ENCODE measurements at places on chromosomes 2 and 18.

DNA sequence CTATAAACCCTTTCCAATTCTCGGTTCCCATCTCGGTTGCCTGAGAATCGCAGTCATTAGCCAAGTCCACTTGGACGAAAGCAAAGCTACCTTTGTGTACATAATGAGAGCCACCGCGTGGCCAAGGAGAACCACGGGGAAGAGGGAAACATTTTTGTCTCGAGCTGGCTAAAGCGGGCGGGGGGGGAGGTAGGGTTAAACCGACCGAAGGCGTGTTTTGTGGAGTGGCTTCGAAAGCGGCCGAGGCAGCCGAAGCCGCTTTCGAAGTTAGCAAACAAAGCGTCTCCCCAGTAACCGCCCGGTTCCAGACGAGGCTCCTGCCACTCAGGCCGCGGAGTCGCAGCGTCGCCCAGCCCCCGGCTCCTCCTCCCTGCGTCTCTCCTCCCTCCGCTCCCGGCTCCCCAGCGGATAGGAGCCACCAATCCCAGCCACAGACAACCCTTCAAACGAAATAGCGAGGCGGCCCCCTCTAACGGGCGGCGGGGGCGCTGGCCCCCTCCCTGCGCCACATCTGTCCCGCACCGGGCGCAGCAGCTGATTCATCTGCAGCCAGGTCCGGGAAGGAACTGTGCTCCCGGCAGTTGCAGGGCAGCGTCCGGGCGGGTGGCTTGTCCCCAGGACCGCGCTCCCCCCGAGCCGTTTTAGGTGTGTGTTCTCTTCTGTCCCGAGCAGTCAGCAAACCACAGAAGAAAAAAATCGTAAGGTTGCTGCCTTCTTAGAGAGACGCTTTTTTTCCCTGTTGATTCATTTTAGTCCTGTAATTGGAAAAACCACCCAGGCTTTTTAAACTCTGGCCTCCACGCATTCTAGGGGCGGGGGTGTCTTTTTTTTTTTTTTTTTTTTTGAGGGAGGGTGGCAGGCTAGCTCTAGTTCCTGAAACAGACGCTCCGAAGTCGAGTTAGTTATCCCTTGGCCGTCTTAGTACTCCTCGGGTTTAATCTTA lies 1.8 kb upstream of the TGIF1 start:
- peak; percentile 95 for DNase-seq

DNA sequence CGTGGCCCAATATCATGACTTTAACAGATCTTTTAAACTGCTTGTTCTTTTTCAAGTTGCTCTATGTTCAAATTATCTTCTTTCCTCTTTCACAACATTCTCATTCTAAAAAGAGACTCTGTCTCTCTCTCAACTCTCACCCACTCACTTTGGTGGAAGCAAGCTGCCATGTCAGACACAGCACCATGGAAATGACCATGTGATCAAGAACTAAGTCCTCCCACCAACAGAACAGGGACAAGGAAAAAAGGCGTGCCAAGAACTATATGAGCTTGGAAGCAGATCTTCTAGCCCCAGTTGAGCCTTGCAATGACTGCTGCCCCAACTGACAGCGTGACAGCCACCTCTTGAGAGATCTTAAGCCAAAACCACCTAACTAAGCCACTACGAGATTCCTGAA lies 23.9 kb downstream of the BAZ2B start:
- DNase-seq, result no peak

- no peak for DNase-seq
Observed at GRCh38 chr2:74877781-74878433, 44.0 kb downstream of the HK2 start.

GRCh38 chr2:19870792-19871191 lies 31.0 kb downstream of the TTC32 start:
- DNase-seq, result no peak

DNA sequence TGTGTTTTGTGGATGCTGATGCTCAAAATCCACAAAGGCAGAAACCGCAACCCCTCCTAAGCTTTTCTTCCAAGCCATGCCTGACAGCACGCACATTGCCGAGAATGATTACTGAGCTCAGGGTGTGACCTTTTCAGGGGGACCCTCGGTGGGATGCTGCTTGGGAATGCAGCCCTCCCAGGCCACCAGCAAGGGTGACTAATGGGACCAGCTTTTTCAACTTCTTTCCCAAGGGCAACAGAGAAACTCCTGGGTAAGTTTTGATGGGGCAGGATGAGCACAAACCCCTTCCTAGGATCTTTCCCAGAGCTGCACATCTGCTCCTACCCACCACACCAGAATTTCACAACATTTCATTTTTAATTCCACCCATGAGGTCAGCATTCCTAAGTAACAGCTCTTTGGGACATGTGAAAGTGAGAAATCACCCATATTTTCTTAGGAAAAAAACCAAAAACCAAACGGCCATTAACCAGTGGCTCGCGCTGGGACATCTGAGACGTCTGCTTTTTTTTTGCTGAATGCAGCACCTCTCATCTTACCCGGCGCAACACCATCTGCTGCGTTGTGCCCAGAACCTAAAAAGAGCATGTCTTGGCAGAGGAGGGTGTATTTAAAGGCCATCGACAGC lies 119.0 kb downstream of the ARL4C start:
- DNase-seq, result no peak

DNA sequence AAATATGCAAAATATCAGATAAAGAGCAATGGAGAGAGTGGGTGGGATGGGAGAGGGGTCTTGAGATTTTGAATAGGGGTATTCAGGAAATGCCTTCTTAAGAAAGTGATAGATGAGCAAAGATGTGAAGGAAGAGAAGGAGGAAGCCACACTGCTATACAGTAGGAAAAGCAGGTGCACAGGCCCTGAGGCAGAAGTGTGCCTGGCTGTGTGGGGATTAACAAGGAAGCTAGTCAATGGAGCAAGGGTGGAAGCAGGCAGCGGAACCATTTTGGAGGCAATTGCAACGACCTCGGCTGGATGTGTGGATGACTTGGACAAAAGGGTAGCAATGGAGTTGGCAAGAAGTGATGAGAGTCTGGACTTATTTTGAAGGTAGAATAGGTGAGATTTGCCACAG lies 11.0 kb upstream of the CNGA3 start:
- no peak for DNase-seq

GRCh38 chr2:144159240-144159639 lies 360.7 kb downstream of the ZEB2 start:
- no peak for DNase-seq
